SK-N-SH (cell line): ENCODE measurements at places on chromosomes 4 and X.

DNA sequence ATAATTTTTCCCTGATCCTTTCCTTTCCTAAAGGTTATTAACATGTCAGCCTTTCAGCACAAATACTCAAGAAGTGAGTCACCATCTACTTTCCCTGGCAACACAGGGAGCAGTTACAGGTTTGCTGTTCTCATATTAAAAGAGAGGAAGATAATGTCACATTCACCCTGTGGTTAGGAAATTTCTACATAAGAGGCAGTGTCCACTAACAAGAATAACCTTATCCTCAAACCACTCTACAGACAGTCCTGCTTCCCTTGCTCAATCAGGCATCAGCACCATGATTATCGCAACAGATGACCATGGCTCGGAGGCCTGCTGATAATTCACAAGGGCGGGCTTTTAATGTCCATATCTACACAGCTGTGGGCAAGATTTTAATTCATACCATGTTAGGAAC, 30.9 kb downstream of the RNF150 start:
- DNase-seq, result peak; percentile 58

- no peak for DNase-seq
Measured at GRCh38 chr4:66647476-66647875, 897.8 kb downstream of the CENPC start.

GRCh38 chr4:167831855-167832254, 260.5 kb upstream of the ANXA10 start:
- no peak for DNase-seq

- DNase-seq, result no peak
Measured at GRCh38 chr4:186326391-186326790, 60.4 kb downstream of the F11 start.

DNA sequence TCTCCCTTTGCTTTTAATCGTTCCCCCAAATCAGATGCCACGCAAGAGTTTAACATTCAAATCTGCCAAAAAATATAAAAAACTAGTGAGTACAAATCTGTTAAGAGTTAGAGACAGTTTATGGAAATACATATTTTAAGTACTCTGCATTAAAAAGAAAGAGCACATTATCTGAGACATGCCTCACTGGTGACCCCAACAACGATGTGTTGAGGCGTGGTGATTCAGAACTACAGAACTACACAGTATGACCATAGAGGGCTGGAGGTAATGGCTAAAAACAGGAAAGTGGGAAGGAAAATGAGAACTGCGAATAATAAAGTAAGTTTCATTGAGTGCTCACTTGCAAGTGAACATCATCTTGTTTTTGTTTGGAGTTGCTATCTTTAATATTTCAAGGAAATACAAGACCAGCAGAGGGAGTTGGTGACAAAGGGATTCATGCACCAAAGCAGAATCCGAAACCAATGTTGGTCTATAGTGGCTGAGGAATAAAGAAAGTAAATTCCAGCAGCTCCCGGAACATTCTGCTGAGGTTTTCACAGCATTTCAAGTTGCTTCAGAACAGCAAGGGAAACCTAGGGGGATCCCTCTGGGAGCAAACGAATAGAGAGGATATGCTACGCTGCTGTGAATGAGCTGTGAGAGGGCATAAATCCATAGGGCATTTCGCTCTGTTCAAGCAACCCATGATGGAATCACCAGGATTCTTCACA, 92.2 kb downstream of the DCHS2 start:
- DNase-seq, result no peak

DNA sequence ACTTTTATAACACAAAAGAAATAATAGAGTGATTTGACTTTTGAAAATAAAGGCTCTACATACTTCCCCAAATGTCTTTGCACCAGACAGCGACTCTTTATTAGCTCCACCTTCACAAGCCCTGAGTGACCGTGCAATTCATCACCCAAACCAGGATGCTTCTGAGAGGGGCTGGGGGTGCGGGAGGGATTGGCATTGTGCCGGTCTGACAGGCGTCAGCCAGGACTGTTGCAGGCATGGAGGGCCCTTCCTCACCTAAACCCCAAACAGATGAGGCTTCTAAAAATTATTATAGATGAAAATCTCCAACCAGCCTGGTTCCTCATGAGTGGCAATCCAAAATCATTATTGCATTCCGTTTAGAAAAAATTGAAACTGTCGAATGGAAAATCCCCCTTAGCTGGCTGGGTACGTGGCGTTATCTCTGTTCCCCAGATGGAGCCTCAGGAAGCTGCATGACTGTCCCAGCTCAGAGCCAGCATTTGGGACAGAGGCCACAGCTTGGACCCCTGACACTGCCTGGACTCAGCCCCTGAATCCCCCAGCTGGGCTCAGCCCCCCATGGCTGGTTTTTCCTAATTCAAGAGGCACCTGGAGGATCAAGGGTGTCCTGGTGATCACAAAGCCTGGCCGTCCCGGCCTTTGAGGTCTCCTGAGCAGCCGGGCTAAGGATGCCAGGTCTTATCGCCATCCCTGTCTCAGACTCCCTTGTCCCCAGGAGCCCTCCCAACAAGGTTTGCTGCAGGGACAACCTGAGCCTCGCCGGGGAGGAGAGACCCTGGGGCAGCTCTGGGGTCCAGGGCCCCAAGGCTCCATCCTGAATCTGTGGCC, 60.4 kb downstream of the SORCS2 start:
- DNase-seq, result peak; percentile 63

DNA sequence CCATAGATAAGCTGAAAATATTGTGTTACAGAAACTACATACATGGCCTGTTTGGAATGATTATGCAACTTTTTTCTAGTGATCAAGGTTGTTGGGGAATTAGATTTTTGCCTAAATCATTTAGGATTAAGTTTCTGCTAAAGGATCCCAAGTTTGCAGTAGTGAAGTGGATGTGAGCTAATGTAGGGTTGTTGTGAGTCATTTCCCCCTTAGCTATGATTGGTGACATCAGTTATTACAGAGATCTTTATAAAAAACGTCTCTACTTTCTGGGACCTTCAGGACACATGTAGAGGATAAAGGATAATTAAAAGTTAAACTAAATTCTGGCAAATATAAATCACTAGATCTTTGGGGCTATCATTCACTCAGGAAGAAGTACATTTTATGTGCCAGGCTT, 133.3 kb downstream of the GATB start:
- DNase-seq, result no peak

GRCh38 chrX:108299101-108299591, 139.1 kb downstream of the COL4A6 start:
- no peak for DNase-seq

GRCh38 chr4:141646969-141647368, 10.6 kb downstream of the IL15 start:
- no peak for DNase-seq

- DNase-seq, result no peak
Measured at GRCh38 chr4:106287353-106287969, 28.5 kb downstream of the TBCK start.

DNA sequence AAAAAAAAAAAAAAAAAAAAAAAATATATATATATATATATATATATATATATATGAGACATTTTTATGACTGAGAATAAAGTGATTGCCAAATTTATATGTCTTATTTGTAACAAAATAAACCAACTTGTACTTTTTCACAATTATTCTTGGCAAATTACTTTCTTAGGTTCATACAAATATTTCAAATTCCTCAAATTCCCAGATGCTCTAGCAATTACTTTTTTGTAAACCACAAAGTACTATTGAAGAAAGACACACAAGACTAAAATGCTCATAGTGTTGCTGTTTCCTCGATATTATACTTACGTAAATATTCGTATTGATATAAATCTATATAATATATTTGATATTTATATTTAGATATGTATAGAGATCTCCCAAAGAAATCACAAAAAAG, 390.0 kb downstream of the FAT4 start:
- no peak for DNase-seq

- DNase-seq, result no peak
Measured at GRCh38 chr4:31983677-31984076, 1263.5 kb downstream of the PCDH7 start.

DNA sequence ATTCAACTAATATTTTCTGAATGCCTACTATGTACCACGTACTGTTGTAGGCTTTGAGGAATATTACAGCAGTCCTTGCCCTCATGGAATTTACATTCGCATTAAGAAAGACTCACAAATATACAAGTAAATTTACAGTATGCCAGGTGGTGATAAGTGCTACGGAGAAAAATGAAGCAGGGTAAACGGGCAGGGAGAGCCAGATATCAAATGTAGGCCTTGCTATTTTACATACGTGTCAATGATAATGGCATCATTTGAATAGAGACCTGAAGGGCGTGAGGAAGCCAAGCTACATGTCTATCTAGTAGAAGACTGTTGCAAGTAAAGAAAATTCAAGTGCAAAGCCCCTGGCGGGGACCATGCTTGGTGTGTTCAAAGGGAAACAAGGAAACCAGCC, 65.2 kb downstream of the AMMECR1 start:
- DNase-seq, result no peak
